ACHN (cell line): ENCODE measurements at places on chromosomes 6 and 20.

DNA sequence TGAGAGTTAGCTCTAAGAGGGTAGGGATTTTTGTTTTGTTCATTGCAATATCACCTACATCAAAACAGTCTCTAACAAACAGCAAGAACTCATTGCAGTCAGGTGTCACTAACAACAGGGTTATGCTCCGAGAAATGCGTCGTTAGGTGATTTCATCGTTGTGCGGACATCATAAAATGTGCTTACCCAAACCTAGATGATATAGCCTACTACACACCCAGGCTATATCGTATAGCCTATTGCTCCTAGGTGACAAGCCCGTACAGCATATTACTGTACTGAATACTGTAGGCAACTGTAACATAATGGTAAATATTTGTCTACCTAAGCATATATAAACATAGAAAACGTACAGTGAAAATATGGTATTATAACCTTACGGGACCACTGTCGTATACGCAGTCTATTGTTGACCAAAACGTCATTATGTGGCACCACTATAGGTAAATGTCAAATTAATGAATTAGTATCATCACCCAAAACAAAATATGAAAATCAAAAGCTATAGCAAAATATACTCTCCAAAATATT is 49.9 kb upstream of the TAB2 start:
- DNase-seq = no peak

DNA sequence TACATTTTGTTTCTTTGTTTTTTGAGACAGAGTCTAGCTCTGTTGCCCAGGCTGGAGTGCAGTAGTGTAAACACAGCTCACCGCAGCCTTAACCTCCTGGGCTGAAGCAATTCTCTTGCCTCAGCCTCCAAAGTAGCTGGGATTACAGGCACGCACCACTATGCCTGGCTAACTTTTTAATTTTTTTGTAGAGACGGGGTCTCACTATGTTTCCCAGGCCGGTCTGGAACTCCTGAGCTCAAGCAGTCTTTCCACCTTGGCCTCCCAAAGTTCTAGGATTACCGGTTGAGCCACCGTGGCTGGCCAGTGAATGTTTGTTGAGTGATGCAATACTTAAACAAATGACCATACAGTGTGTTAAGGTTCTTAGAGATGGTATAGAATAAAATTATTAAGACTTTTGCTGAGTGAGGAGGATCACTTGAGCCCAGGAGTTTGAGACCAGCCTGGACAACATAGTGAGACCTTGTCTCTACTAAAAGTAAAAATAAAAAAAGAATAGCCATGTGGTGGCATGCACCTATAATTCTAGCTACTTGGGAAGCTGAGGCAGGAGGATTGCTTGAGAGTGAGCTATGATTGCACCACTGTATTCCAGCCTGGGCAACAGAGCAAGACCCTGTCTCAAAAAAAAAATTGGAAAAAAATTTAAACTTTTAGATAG is 13.4 kb downstream of the CEP250 start:
- DNase-seq = no peak

GRCh38 chr6:163951326-163951725 is 536.8 kb downstream of the QKI start:
- DNase-seq = no peak

DNA sequence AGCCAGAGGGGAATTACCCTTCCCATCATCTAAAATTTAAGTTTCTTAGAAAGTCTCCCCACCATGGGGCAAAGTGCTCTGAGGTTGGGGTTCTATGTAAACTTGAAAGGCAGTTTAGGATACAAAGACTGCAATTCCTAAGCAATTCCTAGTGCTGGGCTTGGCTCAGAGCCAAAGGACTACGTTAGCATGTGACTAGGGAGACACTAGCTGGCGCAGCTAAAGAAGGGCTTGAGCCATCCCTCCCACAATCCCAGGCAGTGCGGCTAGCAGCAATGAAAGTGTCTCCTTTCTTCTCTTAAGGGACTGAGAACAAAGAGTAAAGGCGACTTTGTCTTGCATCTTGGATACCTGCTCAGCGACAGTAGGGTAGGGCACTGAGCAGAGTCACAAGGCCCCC is 306.6 kb upstream of the FKBP1C start:
- no peak for DNase-seq

DNA sequence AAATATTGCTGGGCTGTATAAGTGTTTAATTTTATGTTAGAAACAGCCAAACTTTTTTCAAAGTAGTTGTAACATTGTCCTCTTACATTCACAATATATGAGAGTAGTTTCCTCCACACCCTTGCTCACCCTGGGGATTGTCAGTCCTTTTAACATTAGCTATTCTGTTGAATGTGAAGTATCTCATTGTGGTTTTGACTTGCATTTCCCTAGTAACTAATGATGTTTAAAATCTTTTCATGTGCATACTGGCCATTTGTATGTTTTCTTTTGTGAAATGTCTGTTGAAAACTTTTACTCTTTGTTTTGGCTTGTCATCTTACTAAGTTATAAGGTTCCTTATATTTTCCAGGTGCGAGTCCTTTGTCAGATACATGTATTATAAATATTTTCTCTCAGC is 32.9 kb downstream of the TRIM38 start:
- DNase-seq = no peak

DNA sequence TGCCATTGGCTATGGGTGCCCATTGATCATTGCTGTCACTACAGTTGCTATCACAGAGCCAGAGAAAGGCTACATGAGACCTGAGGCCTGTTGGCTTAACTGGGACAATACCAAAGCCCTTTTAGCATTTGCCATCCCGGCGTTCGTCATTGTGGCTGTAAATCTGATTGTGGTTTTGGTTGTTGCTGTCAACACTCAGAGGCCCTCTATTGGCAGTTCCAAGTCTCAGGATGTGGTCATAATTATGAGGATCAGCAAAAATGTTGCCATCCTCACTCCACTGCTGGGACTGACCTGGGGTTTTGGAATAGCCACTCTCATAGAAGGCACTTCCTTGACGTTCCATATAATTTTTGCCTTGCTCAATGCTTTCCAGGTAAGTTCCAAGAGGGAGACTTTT is 16.4 kb downstream of the ADGRF4 start:
- no peak for DNase-seq

DNA sequence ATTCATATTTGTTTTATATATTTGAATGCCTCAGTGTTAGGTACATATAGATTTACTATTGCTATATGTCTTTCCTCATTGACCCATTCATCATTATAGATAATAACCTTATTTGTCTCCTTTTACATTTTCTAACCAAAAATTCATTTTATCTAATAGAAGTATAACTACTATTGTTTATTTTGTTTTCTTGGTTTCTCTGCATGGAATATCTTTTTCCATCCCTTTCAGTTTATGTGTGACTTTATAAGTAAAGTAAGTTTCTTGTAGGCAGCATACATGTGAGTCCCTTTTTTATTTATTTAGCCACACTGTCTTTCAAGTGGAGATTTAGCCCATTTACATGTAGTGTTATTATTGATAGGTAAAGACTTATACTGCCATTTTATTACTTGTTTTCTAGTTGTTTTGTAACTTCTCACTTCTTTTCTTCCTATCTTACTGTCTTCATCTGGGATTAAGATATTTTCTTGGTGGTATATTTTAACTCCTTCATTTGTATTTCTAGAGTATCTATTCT is 572.0 kb upstream of the MAN1A1 start:
- no peak for DNase-seq

DNA sequence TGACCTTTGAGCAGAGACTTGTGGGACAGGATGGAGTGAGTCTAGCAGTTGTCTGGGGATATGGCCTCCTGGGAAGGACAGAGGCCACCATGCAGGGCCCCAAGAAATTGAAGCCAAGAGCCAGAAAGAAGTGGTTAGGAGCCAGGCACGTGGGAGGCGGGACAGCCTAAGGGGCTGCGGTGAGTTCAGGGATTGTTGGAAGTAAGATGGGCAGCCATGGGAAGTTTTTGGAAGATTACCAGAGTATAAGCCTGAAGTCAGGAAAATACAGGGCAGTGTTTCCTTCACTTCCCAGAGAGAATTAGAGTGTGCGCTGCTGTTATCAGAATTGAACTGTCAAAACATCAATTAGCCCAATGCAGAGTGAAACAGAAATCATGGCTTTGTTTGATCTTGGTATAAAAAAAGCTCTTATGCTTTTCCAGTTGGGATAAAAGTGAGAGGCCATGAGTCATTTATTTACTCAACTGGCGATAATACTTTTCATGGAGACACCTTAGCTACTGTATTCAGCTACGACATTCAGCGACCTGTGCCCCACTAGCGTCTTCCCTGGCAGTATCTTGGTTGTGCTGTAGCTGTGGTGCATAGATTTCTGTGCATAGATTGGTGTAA is 66.9 kb downstream of the PHACTR2 start:
- DNase-seq = no peak

DNA sequence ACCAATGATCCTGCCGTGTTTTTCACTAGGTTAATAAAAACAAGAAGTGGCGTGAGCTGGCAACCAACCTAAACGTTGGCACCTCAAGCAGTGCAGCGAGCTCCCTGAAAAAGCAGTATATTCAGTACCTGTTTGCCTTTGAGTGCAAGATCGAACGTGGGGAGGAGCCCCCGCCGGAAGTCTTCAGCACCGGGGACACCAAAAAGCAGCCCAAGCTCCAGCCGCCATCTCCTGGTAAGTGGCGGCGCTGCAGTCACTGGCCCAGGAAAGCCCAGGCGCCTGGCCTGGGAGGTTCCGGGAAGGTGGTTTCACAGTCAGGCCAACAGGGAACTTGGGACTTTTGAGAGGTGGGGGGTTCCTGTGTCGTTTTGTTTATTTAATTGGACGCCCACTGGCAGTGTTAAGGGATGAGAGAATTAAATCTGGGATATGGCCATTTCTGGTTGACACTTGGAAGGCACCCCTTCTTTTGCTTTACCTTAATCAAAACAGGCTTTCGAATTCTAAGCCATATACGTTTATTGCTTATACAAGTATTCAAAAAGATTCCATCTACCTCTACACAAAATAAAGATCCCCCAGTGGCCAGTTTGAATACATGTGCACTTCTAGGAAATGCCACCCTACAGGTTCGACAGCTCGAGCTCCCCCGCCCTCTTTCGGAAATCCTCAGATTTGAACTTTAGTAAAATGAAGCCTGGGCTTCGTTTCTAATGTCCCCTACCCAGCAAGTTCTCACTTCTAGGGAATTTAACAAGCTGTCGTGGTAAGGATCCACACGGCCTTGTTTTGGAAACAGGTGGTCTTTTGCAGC is 138.9 kb downstream of the TMEM242 start:
- peak; percentile 65 for DNase-seq

DNA sequence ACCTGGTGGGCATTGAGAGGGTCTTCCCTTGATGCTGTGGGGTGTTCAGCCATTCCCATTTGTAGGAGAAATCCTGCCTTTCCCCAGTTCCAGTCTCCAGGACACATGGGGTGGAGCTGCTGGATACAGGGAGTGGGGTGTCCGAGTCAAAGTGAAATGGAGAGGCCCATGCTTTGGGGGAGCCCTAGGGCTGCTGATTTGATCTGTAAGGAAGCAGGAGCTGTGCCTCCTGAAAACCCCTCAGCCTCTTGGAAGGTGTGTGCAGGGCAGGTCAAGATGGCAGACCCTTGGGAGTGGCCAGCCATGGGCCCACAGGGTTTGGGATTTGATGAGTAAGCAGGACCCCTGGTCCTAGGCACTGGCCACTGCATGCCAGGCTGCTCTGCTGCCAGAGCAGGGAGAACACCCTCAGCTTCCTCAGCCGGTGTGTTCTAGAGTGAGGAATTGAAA is 82.0 kb downstream of the SERAC1 start:
- no peak for DNase-seq

DNA sequence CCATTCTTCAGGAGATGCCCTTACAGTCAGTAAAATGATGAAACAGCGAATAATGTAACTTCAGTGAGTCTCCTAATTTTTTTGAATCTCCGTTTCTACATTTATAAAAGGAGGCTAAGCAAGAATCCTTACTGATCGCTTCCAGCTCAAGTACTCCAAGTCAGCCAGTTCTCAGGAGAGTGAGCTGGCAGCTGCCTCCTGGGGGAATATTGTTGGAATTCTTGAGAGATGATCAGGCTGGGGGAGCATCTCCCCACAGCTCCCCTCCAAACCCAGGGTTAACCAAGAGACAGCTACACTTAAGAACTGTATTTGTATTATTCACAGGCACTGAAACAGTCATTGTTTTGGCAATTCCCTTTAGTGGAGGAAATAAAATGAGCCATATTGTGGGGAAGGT is 89.1 kb upstream of the PCSK2 start:
- no peak for DNase-seq

GRCh38 chr6:87586371-87587077 is 3.3 kb downstream of the RARS2 start:
- no peak for DNase-seq

- no peak for DNase-seq
These were observed 9.8 kb downstream of the XRN2 start for GRCh38 chr20:21312813-21313474.

GRCh38 chr6:14217728-14218518 is 100.4 kb downstream of the CD83 start:
- DNase-seq = no peak

- peak; percentile 58 for DNase-seq
These were observed 12.8 kb downstream of the SNX14 start for GRCh38 chr6:85580878-85581267.

- DNase-seq = no peak
These were observed 92.6 kb downstream of the THBS2 start for GRCh38 chr6:169160855-169161560.
